ENCODE measurements at places on chromosomes 5 and 9.

- no peak for DNase-seq
Measured at GRCh38 chr9:106828965-106829364, 34.0 kb upstream of the ZNF462 start.

GRCh38 chr5:150119421-150120061 lies 33.2 kb upstream of the CSF1R start:
- no peak for DNase-seq

DNA sequence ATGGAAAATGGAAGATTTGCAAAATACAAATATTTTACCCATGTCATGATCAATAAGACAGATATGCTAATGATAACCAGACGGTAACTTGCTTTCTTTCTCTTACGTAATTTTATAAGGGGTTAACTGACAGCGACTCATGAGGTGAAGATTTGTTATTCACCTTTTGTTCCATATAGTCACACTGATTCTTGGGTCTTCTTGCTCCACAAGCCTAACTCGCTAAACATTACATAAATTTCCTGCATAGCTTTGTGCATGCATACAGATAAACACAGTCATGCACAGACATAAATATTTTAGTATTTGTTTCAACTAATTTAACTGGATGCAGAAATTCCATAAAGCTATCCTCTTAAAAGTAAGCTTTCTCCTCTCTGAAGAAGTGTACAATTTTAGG lies 225.9 kb downstream of the VPS13A start:
- DNase-seq = no peak

GRCh38 chr9:86801246-86801645 lies 146.1 kb downstream of the GAS1 start:
- DNase-seq = no peak

DNA sequence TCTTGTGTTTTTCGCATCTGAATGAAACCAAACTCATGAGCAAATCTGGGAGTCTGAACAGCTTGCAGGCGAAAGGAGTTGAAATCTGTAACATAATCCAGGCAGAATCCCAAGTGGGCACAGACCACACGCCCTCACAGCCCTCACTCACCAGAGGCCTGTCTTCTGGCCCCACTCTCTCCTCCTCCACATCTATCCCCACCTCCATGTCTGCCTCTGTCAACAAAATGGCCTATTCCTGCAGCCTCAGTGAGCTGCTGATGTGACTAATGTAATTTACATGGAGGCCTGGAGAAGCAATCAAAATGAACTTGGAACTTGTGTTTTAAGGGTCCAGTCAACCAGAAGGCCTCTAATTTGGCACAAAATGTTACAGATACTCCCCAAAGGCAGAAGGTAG lies 136.6 kb downstream of the GNA14 start:
- DNase-seq = no peak

GRCh38 chr9:103266064-103266463 lies 270.9 kb downstream of the CYLC2 start:
- DNase-seq = no peak

GRCh38 chr5:181111010-181111409 lies 20.0 kb downstream of the OR2V1 start:
- no peak for DNase-seq

GRCh38 chr9:109506097-109506712 lies 8.1 kb upstream of the PTPN3 start:
- no peak for DNase-seq

DNA sequence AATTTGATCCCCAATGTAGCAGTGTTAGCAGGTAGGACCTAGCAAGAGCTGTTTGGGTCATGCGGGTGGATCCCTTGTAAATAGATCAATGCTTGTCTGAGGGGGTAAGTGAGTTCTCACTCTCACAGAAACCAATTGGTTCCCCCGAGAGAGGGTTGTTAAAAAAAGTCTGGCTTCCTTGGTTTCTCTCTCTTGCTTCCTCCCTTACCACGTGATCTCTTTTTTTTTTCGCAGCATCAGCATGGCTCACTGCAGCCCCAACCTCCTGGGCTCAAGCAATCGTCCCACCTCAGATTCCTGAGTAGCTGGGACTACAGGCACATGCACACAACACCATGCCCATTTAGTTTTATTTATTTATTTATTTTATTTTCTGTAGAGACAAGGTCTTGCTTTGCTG lies 26.4 kb downstream of the RAPGEF6 start:
- no peak for DNase-seq

GRCh38 chr5:14869668-14870164 lies 1.9 kb downstream of the ANKH start:
- DNase-seq = no peak

DNA sequence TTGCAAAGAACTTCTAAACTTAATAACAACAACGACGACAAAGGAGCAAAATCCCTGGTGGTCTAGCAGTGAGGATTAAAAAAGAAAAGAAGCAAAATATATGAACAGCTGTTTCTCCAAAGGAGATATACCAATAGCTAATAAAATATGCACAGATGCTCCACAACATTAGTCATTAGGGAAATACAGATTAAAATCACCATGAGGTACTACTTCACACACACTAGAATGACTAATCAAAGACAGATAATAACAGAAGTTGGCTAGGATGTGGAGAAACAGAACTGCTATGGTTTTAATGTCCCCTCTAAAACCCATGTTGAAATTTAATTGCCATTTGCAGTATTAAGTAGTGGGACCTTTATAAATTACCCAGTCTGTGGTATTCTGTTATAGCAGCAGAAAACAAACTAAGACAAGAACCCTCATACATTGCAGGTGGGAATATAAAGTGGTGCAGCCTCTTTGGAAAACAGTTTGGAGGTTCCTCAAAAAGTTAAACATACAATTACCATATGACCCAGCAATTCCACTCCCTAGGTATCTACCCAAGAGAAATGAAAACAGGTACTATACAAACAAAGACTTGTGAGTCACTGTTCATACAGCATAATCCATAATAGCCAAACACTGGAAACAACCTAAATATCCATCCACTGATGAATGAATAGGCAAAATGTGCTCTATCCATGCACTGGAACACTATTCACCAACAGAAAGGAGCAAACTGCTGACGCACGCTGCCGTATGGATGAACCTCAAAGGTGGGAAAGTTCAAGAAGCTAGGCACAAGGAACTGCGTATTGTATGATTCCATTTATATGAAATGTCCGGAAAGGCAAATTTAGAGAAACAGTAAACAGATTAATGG lies 11.4 kb upstream of the DUSP1 start:
- DNase-seq = no peak

GRCh38 chr5:175867587-175868347 lies 3.6 kb upstream of the CPLX2 start:
- DNase-seq = no peak

- no peak for DNase-seq
Measured at GRCh38 chr5:112238473-112238872, 180.6 kb downstream of the EPB41L4A start.

GRCh38 chr9:71814226-71814625 lies 45.9 kb upstream of the CEMIP2 start:
- no peak for DNase-seq
